Activated CD4-positive, alpha-beta T cell treated with anti-CD3 and anti-CD28 coated beads, Interleukin-2, amount 10 ng/mL, durations not matched to agents 7 days and 5 days (primary cell): ENCODE measurements at places on chromosomes 1 and 21. TPM values are rescaled to one million over a fixed set of nuclear protein-coding genes. Genes with fewer than 3 reads are reported as not detected.

AIRE gene
- total RNA-seq, result 0.27 TPM

PTBP2 gene
- 14.6 TPM for total RNA-seq

GBP7 gene
- not detected for total RNA-seq

C1orf52 gene
- total RNA-seq, result 24.5 TPM

IFNLR1 gene
- 3.4 TPM for total RNA-seq

SPRR2E gene
- total RNA-seq, result not detected

NASP gene
- total RNA-seq, result 198 TPM

RSPO1 gene
- total RNA-seq, result not detected

SLFNL1 gene
- 0.25 TPM for total RNA-seq

GNAT2 gene
- total RNA-seq, result not detected

BGLAP gene
- total RNA-seq, result 3.0 TPM

DNA sequence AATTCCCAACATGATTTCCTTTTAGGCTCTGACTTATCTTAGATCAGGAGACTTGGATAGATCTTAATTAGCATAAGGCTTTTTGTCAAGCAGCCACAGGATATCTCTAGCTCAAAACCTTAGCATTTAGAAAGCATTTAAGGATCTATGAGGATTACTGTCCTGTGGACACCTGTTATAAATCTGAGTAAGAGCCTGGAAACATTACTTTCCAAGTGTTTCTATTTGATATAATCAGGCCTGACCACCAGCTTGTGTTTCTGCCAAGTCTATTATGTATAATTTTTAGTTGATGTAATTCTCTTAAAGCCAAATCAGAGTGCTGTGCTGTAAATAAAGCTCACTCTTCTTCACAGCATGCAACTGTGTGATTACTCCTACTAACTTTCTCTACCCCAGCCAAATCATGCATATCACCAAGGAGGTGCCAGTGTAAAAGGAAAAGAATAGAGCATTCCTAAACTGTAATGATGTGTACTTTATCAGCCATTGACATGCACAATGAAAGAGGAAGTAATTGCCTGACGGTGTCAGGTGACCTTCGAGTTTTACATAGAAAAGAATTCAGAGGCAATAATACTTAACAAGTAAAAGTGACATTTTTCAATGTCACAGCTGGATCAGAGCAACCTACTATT, 309.9 kb upstream of the PRMT6 start:
- DNase-seq, result no peak

DNA sequence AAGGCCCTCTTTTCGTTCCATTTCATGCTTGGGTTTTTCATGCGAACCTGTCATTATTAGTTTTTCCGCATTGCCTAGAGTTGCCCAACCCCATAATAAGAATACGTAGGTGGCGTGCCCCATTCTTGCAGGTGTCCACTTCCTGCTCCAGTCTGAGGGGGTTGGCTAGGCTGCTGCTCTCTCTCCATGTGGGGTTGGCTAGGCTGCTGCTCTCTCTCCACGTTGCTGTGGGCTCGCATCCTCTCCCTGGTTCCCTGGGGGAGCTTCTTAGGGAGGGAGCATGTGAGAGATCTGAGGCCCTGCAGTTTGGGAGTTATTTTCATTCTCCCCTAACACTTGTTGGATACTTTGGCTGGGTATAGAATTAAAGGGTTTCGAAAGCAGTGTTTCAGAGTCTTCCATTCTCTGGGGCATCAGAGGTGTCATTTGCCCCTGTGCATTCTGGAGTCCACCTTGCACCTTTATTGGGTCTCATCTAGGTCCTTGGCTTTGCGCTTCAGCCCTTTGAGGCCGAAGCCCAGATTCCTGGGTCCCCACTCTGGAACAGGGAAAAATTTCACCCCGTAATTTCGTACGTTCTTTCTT, 8.6 kb downstream of the C1orf35 start:
- DNase-seq, result no peak

GRCh38 chr1:243213045-243213787, 41.9 kb downstream of the CEP170 start:
- no peak for DNase-seq

GRCh38 chr1:6093611-6094010, 47.9 kb downstream of the KCNAB2 start:
- DNase-seq, result no peak

DNA sequence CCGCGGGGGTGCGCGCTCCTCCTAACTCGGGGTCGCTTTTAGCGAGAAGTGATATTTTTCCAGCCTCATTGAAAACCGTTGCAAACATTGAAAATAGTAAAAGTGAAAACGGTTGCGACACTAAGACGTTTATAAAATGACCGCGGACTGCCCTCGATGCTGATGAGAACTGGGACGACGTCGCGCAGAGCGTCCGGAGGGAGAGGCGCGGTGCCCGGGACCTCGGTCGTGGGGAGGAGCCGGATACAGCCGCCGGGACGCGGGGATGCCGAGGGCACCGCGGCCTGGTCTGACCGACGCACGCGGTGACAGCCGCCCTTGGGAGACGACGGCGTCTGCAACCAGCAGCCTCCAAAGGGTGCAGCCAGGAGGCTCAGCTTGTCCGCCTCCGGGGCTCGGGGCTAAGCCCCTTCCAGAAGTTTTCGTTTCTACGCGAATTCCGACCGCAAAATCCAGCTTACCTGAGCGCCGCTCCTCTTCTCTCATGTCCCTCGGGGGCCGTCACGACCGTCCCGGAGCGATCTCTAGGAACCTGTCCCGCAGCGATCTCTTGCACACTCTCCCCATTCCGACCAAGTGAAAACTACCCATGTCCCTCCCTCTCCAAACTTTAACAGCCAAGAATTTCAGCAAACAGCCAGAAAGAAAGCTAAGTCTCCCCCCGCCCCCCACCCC, 144.4 kb upstream of the ETS2 start:
- peak; percentile 6 for DNase-seq

DNA sequence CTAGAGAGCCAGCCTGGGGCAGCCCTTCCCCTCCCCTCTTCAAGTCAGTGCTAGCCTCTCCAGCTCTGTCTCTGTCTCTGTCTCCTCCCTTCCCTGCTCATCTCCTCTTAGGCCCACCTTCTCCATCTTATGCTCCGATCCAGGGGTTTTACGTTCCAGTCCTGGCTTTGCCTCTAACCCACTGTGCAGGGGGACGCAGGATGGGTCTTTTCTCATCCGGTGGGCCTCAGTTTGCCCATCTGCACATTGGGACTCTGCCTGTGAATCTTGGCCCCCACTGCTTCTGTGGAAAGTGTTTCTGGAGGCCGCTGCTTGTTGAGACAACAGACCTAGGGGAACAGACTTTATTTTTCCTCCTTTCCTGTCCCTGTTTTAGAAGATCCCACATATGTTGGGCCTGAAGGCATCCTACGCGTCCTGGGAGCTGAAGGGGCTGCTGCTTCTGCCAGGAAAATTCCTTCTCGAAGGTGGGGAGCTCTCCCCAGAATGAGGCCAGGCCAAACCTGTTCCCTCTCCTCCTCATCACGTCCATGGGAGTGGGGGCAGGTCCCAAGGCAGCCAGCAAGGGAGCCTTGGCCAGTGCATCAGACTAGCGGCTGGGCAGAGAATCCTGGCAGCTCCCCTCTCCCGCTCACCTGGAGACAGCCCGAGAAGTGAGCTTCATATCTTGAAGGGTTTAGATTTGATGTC, 99.5 kb upstream of the CSF3R start:
- DNase-seq, result no peak

DNA sequence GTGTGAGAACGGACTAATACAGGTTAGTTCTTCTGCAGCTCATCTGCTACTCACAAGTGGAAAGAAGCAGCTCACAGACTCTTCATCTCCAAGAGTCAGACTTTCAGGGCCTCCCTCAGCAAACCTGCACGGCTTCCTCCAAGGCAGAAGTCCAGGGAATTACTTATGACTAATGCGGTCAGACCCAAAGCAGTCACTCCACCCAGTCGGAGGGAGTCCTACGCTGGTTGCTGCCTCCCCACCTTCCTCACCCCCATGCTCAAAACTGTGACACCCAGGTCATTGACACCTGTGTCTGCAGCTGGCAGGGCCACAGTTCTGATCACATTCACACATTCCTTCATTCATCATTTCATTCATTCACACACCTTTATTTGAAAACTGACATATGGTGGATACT, 38.4 kb upstream of the PRDM2 start:
- no peak for DNase-seq

GRCh38 chr1:199945591-199945990, 81.9 kb upstream of the NR5A2 start:
- no peak for DNase-seq

- DNase-seq, result no peak
Measured at GRCh38 chr21:43929217-43929971, 64.4 kb downstream of the AGPAT3 start.

GRCh38 chr1:148362626-148363438, 120.3 kb downstream of the PPIAL4G start:
- DNase-seq, result peak; percentile 35

GRCh38 chr1:38670544-38671122, 188.9 kb downstream of the RRAGC start:
- DNase-seq, result no peak

- DNase-seq, result no peak
Measured at GRCh38 chr1:67817319-67817718, 15.9 kb downstream of the GNG12 start.

DNA sequence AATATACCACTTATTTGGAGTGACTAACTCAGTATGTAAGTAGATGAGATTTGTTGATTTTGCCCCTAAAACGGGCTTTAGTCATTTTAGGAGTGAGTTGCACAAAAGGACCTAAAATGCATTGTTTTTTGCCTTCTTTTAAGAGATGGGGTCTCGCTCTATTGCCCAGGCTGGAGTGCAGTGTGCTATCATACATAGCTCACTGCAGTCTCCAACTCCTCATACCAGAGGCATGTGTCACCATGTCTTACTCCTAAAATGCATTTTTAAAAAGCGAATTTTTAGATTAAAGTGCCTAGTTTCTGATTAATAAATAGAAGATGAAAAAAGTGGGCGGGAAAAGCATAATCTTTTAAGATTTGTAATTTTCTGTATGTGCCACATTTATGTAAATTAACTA, 11.5 kb upstream of the NEXN start:
- DNase-seq, result no peak

- no peak for DNase-seq
Measured at GRCh38 chr1:93353286-93353685, 7.6 kb downstream of the DR1 start.

GRCh38 chr1:19365721-19366120, 53.6 kb downstream of the SLC66A1 start:
- DNase-seq, result no peak

DNA sequence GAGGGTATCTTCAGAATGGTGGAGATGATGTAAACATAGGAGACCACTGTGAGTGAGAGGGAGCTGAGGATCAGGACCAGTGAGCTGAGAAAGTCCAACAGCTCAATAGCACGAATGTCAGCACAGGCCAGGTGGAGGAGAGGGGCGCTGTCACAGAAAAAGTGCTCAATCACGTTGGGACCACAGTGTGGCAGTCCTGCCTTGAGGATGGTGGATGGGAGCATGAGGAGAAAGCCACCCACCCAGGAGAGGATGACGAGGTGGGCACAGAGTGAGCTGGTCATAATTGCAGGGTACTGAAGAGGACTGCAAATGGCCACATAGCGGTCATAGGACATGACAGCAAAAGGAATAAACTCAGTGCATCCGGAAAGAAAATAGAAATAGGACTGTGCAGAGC, 8.1 kb downstream of the OR11L1 start:
- DNase-seq, result no peak

DNA sequence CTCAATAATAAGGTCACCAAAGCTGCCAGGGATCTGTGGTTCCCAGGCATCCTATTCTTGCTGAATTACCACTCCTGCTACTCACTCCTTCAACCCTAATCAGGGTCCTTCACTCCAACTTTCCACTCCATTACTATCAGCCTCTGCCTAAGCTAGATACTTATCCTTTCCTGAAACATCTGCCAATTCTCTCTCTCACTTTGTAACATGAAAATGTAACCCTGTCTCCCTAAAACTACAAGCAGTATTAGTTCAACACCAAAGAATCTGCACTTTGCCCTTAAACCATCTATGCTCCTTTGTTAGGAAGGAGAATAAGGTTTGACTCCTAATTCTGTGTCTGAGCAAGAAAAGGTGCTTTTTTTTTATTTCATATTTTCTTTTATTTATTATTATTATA, 15.5 kb upstream of the CXADR start:
- no peak for DNase-seq

GRCh38 chr1:9538669-9539164, 548 bp upstream of the SLC25A33 start:
- DNase-seq, result no peak

GRCh38 chr1:193342811-193343210, 156.4 kb upstream of the B3GALT2 start:
- no peak for DNase-seq

GRCh38 chr1:106584107-106584506, 472.4 kb upstream of the PRMT6 start:
- no peak for DNase-seq

DNA sequence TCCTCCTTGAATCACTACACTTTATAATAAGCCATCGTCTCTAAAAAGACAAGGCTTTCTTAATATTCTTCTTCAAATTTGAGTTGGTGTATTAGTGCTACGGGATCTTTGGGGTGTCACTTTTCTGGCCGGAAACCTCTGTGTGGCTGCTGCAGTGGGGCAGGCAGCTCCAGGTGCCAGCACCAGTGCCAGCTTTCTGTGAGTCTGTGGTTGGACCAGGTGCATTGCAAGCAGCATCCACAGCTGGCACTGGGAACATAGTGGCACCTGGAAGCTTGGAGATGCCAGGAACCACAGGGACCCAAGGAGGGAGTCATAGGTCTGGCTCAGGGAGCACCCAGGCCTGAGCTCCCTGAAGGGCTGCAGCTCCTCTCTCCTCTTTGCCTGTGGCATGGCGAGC, 111.8 kb upstream of the RUNX3 start:
- no peak for DNase-seq

- DNase-seq, result no peak
Measured at GRCh38 chr21:42486531-42486930, 9.5 kb downstream of the RSPH1 start.

- no peak for DNase-seq
Measured at GRCh38 chr1:175388285-175388684, 195.7 kb upstream of the KIAA0040 start.

DNA sequence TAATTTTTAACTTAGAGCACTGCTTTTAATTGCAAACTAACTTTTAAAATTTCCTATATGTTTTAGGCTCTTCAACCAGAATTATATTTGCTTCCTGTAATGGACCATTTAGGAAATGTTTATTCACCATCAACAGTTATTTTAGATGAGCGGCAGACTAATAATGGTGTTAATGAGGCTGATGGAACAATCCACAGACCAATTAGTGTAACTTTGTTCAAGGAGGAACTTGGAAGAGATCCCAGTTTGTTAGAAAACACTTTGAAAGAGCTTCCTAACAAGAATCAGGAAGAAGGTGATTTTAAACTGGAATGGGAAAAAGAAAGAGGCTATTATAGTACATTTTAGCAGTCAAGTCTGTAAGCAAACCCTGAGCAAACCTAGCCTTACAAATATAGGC, 19.4 kb upstream of the GNG5 start:
- DNase-seq, result no peak

DNA sequence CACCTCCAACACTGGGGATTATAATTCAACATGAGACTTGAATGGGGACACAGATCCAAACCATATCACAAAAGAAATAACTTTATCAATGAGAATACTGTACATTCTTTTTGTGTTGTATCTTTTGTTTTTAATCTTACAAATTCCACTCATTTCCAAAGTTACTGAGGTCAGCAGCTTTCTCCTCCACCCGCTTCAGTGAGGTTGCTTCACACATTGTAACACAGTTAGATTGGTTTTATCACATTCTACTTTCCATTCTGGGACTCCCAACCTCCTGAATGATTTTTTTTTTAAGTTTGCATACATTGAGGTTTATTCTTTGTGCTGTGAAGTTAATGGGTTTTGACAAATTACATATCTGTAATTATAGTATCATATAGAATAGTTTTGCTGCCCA, 43.8 kb downstream of the DDAH1 start:
- no peak for DNase-seq
